ENCODE measurements at places on chromosomes 11 and 22.

- no peak for DNase-seq
These were observed 304.1 kb upstream of the TENM4 start for GRCh38 chr11:79744941-79745340.

DNA sequence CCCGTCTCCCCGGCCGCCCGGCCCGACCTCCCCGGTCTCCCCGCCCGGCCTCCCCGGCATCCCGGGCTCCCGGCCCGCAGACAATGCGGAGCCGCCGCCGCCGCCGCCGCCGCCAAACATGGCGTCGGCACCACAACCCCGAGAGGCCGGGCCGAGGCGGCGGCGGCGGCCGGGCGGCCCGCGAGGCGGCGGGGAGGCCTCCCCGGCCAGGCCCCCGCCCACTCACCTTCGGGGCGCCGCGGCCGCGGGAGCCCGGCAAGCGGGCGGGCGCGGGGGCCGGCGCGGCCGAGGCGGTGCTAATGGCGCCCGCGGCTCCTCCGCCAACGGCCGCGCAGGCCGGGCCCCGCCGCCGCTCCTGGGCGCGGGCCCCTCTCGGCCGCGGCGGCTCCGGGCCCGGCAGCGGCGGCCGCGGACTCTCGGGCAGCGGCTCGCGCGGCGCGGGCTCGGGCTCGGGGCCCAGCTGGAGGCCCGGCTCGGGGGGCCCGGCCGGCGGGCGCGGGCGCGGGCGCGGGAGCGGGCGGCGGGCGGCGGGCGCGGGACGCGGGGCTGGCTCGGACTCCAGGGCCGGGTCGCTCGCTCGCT is 311 bp downstream of the BRD1 start:
- DNase-seq = no peak

DNA sequence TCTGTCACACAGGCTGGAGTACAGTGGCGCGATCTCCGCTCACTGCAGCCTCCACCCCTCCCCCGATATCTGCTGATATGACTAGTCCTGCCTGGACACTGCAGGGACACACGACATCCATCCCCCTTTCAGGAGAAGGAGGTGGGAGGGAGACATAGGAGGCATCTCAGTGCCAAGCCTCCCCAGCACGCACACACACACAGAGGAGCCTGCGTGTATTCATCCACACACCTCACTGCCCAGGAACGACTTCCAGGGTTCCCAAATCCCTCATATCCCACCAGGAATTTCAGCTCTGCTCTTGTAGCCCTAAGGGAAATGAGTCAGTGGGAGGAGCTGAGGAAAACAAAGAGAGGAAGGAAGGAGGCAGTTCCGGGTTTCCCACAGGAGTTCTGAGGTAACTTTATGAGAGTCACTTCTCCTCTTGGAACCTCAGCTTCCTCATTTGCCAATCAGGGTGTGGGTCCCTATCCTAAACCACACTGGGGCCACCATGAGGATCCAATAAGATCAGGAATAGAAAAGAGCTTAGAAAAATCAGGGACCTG is 37.2 kb upstream of the ACER3 start:
- peak; percentile 56 for DNase-seq

- DNase-seq = no peak
These were observed 11.0 kb upstream of the CWF19L2 start for GRCh38 chr11:107468596-107468995.

DNA sequence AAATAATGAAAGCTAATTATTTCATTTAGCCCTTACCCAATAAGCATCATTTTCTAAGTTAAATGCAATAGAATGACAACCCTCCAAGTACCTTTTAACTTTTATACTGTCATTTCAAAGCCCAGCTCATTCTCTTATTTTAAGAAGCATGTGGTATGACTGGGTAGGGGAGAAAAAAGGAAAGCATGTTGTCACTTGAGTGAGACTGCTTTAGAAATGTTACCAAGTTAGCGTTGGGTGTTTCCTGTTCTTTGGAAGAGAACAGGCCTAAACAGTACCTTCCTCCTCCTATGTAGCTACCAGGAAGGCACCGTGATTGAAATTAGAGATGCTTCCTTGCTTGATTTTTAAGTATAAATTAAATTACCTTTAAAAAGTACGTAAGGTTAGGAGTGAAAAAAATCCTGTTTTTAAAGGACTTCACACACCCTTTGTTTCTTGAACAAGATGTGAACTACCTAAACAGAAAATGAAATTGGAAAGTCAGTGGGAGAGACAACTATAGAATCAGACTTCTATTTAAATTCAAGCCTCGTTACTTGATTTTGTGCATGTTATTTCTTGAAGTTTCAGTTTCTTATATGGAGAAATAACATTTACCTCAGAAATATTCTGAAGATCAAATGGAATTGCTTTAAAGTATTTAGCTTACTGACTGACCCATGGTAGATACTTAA is 741 bp upstream of the CNTF start:
- DNase-seq = no peak

DNA sequence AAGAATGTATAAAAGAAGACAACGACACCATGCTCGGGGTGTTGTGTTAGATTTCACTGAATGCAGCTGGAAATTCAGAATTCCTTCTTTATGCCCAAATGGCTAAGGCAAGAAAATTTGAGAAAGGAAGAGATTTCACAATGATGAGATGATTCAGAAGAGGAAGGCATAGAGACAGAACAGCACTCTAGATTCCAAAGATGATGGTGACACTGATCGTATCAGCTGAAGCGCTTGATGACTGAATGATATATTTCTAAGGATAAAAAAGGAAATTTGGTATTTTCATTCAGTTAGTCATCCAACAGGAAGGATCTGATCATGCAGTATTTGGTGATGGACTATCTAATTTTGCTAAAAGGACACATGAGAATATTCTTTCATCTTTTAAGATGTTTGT is 189.2 kb downstream of the EFCAB6 start:
- DNase-seq = no peak

DNA sequence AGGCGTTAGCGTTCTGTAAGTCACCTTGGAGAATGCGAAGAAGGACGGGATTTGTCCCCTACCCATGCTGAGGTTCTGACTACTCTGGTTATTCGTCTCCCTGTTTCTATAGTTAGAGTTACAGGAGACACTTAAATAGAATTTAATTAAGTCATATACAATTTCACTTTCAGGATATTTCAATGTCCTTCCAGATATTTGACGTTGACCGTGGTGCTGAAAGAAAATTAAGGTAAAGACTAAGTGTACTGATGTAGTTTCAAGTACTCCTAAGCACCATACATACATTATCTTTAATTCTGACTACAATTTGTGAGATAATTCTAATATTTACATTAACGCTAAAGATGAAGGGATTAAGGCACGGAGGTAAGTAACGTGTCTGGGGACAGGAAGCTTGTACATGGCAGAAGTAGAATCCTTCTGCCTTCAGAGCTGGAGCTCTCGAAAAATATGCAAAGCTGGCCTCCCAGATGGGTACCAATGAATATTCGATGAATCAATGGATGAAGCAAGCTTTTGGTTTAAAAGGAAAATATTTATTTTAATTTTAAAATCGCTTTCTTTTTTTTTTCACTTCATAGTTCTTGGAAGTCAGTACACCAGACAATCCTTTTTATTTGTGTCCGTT is 539 bp upstream of the SLC36A4 start:
- peak; percentile 4 for DNase-seq

DNA sequence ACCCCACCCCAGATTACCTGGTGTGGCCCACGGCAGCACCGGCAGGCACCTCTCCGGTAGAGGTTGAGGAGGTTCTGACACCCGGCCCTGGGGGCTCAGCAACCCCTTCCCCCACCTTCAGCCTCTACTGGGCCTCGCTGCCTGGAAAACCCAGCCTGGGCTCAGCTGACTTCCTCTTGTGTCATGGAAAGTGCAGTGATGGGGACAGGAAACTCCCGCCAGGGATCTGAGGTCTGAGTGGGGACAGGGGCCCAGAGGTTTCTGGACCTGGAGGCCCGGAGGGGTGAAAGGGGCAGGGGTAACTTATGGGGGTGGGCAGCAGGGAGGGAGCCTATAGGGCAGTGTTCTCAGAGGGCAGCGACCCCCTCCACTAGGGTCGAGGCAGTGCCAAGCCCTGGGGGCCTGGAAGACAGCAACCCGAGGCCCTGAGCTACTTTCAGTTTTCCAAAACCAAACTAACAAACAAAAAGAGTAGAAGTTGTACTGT is 10.0 kb upstream of the CD5 start:
- DNase-seq = no peak

DNA sequence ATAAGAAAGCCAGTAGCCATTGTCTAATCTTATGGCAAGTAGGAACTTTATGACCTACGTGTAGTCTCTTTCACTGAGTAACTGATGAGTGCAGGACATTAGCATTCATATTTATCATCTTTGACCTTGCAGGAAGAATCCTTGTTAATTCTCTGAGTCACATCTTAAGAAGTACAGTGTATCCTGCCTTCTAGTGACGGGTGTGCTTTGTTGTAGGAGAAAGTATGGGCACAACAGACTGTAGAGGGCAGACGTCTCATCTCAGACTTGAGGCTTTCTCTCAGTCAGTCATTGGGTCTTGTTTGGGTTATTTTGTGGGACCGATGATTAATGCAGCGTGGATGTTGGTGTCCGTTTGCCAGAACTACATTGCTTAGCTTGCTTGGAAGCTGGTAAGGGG is 6.8 kb downstream of the RNF214 start:
- peak; percentile 93 for DNase-seq

GRCh38 chr11:8015753-8016239 is 28.7 kb downstream of the EIF3F start:
- DNase-seq = peak; percentile 63

GRCh38 chr22:28925916-28926315 is 42.5 kb downstream of the ZNRF3 start:
- no peak for DNase-seq

GRCh38 chr11:69378303-69379141 is 84.6 kb downstream of the MYEOV start:
- DNase-seq = no peak

- DNase-seq = peak; percentile 43
These were observed 369 bp downstream of the DHCR7 start for GRCh38 chr11:71447791-71448256.

GRCh38 chr11:113985906-113986305 is 11.0 kb downstream of the HTR3A start:
- DNase-seq = no peak

DNA sequence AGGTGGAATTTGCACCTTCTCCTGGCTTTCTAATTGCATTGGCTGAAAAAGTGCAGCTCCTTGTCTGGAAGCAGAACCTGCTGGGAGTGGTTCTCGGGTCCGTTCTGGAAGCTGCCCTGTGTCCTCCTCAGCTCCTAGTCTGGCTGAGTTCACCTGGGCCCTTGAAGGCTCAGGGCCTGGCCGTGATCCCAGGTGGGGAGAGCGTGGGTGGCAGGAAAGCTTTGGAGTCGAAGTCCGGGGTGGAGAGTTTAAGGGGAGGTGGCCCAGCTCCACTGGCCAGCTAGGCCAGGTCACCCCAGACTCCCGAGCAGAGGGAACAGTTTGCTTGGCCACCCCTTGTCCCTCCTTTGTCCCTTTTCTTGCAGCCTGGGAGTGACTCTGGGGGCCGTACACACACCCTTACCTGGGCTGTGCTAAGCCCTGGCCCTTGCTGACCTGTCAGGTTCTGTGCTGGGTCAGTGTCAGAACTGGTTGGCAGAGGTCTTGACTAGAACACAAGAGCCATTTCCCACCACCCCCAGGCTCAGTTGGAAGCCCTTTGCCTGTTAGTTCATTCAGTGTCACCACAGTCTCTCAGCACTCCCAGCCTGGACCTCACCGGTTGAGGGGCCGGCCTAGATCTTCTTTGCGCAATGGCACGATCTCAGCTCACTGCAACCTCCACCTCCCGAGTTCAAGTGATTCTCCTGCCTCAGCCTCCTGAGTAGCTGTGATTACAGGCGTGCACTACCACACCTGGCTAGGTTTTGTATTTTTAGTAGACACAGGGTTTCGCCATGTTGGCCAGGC is 37.3 kb downstream of the LRP5 start:
- DNase-seq = no peak

- peak; percentile 55 for DNase-seq
These were observed 205.9 kb downstream of the ST3GAL4 start for GRCh38 chr11:126561327-126561893.

DNA sequence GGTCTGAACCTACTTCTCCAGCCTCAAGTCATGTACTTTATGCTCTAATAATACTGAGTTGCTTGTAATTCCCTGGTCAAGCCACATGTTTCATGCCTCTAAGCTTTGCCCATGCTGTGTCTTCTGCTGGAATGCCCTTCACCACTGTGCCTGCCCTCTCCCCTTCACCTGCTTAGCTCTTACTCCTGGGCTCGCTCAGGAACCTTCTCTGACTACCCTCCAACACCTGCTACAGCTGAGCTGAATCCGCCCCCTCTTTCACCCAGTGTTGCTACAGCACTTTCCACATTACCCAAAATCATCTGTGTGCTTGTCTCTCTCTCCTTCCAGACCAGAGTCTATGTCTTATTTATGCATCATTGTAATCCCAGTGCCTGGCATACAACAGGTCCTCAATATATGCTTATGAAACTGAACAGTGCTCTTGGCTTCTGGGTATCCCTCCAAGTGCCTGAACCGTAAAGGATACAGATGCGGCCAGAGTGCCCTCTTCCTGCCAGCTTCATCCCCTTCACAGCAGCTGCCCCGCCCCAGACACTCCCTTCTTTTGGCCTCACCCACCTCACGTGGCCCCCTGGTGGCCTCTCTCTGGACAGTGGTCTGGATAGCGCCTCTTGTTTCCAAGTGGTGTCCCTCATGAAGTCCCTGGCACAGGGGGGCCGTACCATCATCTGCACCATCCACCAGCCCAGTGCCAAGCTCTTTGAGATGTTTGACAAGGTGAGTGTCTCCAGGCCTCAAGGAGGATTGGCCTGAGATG is 7.1 kb downstream of the ABCG4 start:
- no peak for DNase-seq

GRCh38 chr11:76156971-76157427 is 49.3 kb downstream of the WNT11 start:
- DNase-seq = no peak

GRCh38 chr22:46070803-46071450 is 79.4 kb upstream of the PPARA start:
- DNase-seq = no peak

- DNase-seq = no peak
These were observed 30.3 kb downstream of the BLID start for GRCh38 chr11:122085712-122086111.

- peak; percentile 20 for DNase-seq
These were observed 2.1 kb downstream of the USP28 start for GRCh38 chr11:113873236-113873626.

GRCh38 chr11:124844664-124845079 is 20.6 kb upstream of the ROBO3 start:
- no peak for DNase-seq

DNA sequence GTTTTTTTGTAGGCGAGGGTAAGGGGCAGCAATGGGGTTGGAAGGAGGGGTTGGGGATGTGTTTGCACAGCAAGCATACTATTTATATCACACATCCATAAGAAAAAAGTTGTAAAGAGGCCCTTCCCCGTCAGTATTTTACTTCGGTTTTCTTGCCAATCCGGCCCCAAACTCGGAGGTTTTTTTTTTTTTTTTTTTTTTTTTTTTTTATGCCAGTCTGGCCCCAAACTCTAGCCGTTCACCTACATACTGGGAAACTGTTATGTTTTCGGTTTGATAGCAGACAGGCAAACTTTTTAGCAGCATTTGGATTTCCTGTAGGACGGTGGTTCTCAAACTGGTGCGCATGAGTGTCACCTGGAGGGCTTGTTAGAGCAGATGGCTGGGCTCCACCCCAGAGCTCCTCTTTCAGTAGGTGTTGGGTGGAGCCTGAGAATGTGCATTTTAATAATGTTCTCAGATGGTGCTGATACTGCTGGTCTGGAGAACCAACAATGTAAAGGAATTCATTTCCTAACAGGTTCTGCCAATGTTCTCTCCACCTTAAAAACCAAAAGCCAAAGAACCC is 76.5 kb upstream of the ZBED5 start:
- DNase-seq = no peak

- no peak for DNase-seq
These were observed 95.9 kb downstream of the RRM1 start for GRCh38 chr11:4190519-4190918.

- peak; percentile 18 for DNase-seq
These were observed at the start of gene OSBP2 for GRCh38 chr22:30694640-30695350. TSS of gene OSBP2 (plus strand) at chr22:30694874. CDS start at chr22:30694910, 36 bp downstream.

Measured in hepatic stellate cell (primary cell).